ENCODE measurements at places on chromosomes 3 and 15. TPM values are rescaled to one million over a fixed set of nuclear protein-coding genes. Genes with fewer than 3 reads are reported as not detected.

The KLHL6 gene
- total RNA-seq: not detected

The TLR9 gene
- not detected for total RNA-seq

The IVD gene
- 10.8 TPM for total RNA-seq

The PARP9 gene
- 22.8 TPM for total RNA-seq

The C3orf33 gene
- total RNA-seq: 7.5 TPM

The CFAP100 gene
- not detected for total RNA-seq

The GOLGA8Q gene
- total RNA-seq: not detected

The GOLGA6L7 gene
- not detected for total RNA-seq

The NAALADL2 gene
- total RNA-seq: 1.5 TPM

GRCh38 chr3:146169891-146170290 is 8.9 kb upstream of the PLOD2 start:
- no peak for DNase-seq

DNA sequence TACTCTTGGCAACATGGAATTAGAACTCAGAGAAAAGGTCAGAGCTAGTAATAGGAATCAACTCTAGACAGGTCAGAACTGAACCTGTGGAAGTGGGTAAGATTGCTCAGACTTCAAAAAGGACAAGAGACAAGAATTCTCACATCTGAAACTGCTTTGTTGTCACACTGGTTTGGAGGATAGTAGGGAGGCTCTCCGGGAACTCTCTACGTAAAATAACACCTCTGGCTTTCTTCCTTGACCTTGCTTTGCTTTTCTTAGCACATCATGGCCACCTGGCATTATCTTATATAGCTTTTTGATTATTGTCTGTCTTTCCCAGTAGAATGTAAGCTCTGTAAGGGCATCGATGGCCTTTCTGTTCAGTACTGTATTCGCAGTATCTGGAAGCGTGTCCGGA is 13.2 kb upstream of the NFKBIZ start:
- no peak for DNase-seq

DNA sequence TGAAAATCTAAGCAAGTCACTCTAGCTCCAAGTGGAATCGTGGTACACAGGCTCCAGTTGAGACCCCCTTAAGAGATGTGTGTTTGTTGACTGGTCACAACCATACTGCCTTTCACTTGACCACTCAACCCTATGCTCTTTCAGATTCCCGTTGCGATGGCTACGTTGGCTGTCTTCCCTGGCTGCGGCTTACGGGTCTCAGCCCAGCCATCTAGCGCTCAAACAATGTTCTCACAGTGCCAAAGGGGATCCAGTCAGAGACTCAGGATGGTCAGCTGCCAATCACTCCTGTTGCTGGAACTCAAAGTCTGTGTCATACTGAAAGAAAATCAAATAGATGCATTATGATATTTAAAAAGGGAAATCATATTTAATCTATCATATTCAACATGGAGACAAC is 237.6 kb downstream of the ITPR1 start:
- DNase-seq: no peak

DNA sequence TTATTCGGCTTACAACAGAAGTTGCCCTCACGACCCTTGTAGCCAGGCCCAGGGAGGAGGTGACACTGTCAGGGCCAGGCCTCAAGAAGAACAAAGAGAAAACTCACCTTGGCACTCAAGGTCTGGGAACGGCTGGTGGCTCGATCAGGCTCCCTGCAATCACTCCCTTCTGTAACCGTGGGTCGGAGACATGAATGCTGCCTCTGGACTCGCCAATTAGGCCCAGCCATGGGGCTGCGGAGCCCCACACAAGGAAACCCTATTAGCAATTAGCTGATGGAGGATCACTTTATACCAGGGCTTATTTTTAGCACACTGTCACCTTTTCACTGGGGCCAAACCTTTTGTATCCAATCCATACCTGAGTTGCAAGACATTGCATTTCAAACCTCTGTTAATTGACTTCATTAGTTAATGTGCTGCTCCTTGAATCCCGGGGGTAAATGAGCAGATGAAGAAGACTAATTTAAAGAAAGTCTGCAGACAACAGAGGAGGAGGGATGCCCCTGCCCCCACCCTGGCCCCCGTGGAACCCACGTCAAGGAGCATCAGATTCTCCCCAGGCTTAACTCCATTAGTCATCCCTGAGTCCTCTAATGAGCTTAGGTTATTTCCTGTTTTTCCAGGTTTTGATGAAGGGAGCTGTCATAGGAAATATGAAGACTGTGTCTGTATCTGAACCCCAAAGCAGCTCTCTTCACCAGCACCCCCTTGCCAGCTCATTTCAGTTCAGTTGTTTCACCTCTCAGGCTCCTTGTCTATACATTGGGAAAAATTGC is 255.3 kb downstream of the RORA start:
- DNase-seq: peak; percentile 49

- DNase-seq: peak; percentile 68
These were observed 30.2 kb upstream of the GREM1 start for GRCh38 chr15:32687556-32687955.

- DNase-seq: no peak
These were observed 14.7 kb upstream of the HHLA2 start for GRCh38 chr3:108281670-108282069.

- no peak for DNase-seq
These were observed 1.7 kb downstream of the MEIS2 start for GRCh38 chr15:37098468-37099318.

DNA sequence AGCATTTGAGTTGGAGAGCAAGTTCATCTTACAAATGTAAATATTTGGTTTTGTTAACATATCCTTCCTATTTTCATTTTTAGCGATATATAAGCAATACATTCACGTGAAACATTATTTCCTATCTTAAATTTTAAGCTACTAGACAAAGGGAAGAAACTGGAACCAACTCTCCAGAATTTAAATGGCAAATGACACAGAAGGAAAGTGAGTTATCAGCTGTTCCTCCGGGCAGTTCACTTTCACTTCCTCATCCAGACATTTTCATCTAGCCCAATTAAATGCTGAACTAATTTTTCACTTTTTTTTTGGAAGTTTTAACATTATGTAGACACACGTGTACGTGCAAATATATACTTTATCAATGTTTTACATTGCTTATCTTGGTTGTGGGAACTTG is 58.7 kb downstream of the MORC1 start:
- no peak for DNase-seq

DNA sequence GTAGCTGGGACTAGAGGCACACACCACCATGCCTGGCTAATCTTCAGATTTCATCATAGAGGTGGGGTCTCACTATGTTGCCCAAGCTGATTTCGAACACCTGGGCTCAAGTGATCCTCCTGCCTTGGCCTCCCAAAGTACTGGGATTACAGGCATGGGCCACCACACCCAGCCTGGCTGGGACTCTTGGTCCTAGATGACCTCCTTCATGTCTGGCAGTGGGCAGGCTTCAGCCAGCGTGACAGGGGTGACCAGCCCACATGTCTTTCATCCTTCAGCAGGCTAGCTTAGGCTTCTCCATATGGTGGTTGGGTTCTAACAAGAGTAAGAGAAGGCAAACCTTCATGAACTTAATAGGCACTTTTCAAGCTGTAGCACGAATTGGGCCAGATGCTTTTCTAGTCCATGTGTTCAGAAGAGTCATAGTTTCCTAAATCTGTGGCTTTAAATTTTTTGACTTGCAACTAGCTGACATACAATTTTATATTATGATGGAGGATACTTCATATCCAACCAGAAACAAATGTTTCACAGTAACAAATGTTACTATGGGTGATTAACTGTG is 7.6 kb downstream of the GPD1L start:
- no peak for DNase-seq

- peak; percentile 46 for DNase-seq
These were observed 43.9 kb upstream of the GOLGA8J start for GRCh38 chr15:30038667-30039523.

- no peak for DNase-seq
These were observed 16.2 kb upstream of the ITGA11 start for GRCh38 chr15:68447976-68448755.

DNA sequence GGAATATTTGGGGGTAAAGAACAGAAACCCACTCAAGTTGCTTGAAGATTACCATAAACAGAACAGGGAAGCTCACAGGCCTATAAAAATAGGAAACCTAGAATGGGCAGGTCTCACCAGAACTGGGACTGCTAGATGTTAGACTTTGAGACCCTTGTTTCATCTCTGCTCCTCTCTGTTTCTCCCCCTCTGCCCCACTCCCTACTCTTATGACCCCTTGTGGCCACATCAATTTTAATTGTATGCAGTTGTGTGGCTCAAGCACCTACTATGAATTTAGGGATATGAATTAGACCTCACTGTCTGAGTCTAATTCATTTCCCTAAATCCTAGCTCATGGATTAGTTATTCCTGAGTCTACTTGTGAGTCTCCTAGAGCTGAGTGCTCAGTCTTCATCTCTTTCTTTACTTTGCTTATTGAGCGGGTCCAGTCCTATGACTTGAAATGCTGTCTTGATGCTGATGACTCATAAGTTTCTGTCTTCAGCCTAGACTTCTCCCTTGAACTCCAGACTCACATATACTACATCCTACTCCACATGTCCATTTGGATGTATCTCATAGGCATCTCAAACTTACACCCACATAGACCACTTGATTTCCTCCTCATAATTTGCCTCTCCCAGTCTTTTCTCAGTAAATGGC is 78.7 kb downstream of the ITPR1 start:
- DNase-seq: no peak

DNA sequence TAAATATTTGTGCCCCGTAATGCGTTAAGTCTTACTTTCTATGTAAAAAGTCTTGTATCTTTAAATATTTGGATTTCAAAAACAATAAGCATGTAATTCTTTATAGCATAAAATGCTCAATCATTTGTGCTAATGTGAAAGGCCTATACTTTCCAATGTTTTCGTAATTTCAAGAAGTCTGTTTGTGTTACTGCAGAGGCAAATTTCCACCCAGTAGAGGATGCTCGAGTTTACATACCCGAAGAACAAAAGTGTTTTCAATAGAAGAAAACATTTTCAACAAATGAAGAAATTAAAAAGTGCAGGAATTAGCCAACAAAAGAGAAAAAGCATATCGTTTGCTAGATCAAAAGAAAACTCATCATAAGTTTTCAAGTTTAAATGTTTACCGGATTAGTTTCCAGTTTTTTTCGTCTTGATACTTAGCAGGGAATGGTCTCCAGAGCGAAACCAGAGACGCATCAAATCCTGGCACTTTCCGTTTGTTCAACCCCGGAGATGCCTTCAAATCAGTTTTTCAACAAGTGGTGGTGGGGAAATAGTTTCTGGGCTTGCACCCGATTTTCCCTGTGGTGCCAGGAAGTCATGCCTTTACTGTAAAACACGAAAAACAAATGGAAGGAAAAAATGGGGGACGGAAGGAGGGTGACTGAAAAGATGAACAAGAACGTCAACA is 1.0 kb downstream of the CGGBP1 start:
- peak; percentile 16 for DNase-seq

DNA sequence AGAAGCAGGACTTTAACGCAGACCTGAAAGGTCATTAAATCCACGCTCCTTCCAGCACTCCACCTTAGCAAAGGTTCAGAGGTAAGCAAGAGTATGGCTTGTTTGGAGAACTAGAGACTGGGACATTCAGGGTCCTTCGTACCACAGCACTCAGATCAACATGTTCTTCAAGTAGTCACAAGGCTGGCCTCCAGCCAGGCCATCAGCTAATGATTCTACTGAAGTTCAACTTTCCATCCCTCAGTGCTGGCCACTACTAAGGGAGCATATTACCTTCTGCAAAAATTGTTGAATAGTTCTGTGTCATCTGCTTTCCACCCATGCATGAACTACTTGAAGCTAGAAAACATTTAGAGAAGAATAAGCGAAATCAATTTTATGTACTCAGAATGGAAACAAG is 17.6 kb downstream of the CD200R1L start:
- DNase-seq: no peak

- DNase-seq: no peak
These were observed 3.5 kb upstream of the FAM81A start for GRCh38 chr15:59434481-59434880.

DNA sequence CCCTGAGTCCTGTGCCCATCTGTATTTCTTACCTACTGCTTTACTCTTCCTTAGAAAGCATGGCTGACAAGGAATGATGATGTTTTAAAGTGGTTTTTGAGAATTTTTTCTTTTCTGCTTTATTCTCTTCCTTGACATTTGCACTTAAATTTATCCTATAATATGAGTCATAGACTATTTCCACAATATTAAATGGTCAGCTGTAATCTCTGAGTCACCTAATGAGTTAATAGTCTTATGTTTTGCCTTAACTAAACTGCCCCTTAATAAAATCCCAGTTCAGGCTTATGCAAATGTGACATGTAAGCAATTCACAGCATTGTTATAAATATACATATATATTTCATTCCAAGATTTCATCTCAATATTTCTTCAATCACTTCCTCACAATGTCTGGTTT is 23.8 kb downstream of the MEIS2 start:
- no peak for DNase-seq

DNA sequence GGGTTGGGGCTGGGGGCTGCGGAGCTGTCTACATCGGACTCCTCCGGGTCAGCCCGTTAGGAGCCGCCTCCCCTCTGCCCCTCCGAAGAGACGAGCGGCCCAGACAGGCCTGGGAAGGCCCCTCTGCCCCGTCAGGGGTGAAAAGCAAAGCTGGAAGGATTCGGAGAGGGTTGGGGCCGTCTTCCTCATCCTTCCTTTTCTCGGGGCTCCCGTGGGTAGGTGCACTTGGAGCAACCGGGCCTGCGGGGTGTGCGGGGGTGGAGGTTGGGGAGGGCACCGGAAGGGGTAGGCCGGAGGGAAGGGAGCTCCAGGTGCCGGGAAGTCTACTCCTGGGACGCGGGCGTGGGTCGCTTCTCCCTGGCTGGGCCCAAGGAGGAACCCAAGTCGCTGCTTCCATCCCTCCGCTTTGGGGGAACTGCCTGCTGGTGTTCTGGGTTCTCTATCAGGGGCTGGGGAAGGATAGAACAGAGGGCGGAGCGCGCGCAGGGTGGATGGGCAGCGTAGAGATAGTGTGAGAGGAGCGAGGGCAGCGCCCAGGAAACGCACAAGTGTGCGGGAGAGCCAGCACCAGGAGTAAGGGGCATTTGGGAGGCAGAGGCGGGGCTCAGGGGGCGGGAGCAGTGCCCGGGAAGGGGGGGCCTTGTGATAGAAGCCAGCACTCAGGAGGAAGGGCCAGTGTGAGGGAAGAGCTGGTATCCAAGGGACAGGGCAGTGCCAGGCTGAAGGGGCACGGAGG is 590 bp downstream of the POLR2H start:
- peak; percentile 72 for DNase-seq

DNA sequence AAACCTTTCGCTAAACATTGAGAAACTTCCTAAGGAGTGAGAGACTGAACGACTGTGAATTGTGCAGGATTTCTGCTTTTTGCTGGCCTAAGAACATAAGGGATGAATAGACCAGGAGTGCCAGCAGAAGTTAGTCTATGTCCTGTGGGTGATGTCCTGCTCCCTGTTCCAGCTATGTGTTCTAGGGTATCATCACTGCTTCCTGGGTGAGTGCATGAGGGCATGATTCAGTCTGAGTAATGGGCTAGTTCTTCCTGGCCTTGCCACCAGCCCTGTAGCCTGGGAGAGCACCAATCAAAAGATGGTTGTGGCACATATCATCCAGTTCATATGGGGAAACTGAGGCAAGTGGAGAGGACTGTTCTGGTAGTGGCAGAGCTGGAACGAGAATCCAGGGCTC is 153.9 kb upstream of the TPM1 start:
- no peak for DNase-seq

Measured in A172 (cell line).